ENCODE measurements at places on chromosomes 3 and 15.

DNA sequence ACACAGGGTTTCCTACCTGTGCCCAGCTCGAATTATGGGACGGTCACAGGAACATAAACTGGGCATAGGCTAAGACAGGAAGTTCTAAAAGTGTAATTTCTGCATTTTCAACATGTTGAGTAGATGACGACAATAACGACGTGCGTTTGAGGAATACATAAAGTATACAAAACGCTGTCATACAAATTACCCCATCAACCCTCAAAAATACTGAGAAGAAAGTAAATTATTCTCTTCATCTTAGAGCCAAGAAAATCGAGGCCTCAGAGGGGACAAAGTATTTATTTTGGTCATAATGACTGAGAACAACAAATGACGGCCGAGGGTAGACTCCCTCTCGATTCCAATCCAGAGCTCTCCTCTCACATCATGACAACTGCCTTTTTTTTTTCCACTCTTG, 60.8 kb downstream of the RUBCN start:
- DNase-seq: no peak

- DNase-seq: no peak
These were observed 32.5 kb downstream of the CEP152 start for GRCh38 chr15:48778331-48778730.

DNA sequence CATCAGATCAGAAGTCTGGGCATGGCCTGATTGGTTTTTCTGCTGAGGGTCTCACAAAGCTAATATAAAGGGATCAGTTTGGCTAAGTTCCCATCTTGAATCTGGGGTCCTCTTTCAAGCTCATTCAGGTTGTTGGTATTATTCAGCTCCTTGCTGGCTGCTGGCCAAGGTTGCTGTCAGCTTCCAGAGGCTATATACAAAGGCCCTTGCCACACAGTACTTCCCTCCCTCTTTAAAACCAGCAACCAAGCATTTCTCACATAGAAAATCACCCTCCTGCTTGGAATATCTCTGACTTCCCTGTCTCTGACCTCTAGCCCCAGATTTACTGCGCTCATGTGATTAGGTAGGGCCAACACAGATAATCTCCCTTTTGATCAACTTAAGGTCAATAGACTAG, 442.9 kb downstream of the ERC2 start:
- DNase-seq: no peak

- DNase-seq: peak; percentile 59
These were observed 762 bp downstream of the CTNNB1 start for GRCh38 chr3:41199866-41200668.

- DNase-seq: no peak
These were observed 67.7 kb downstream of the KLHL25 start for GRCh38 chr15:85727068-85727467.

DNA sequence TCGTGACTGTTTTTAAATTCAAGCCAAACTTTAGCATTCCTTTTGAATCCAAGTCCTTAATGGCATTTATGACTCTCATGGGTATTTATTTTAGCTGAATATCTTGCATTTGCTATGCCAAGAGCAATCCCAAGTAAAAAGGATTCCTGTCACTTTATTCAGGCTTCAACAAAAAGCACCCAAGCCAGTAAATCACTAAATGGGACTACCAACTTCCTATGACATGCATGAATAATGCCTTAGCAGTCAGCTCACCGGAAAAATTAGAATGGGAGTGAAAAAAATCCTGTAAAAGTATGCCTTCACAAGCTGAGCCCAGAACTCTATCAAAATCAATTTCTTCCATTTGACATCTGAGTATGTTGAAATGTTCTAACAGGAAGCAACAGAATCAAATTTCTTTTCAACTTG, 1297.9 kb downstream of the ROBO2 start:
- DNase-seq: no peak

- DNase-seq: no peak
These were observed 27.1 kb downstream of the HES1 start for GRCh38 chr3:194162817-194163584.

DNA sequence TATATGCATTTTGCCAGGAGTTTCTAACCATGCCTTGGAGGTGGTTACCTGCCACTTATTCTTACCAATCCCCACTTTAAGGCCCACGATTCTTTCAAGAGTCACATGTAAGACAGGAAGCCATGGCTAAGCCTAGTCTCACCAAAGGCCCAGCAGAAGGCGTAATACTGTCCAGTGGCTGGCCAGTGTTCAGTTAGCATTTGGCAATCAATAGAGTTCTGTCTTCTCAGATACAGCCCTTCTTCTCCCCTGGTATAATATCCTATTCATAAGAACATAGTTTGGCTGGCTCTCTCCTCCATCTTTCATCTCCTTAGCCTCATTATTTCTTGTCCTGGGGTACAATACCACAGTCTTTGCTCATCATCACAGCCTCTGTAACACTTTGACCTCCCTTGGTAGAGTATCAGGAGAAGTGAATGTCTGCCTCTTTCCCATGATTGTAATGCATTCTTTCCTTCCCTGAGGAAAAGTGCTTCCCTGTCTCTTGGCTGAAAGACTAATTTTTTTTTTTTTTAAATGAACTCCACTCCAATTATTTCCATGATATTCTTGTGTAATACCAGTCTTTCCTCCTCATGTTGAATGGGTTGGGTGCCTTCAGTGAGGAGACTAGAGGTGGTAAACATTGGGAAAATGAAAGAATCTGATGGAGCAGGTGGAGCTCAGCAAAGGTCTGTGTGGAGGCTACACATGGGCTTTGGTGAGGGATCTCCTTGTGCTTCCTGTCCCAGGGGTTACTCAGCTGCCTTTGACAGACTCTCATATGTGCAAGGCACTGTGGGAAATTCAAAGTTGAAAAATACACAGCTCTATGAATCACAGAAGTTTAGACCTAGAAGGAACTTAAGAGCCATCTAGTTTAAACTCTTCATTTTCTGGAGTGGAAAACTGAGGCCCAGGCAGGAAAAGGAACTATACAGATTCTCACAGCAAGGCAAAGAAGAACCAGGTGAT, 218.2 kb downstream of the P3H2 start:
- DNase-seq: no peak

- DNase-seq: peak; percentile 37
These were observed 134.6 kb downstream of the SLC25A26 start for GRCh38 chr3:66355394-66355793.

- no peak for DNase-seq
These were observed 44.7 kb downstream of the ATP11B start for GRCh38 chr3:182837855-182838454.

DNA sequence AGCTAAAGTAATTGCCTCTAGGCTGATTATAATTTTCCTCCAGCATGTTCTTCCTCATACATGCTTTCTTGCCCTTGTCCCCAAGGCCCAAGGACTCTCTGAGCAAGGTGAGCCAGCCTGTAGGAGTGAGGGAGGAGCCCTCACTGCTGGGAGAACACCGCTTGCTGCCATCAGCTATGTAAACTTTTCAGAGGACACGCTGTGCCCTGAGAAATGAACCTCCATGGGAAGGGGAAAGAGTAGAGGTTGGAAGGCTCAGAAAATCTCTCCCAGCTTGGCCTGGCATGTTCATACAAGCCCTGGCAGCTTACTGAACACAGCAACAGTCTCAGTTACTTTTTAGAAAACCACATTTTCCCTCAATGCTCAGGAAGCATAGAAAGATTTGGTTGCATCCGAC, 103.0 kb upstream of the SLC24A5 start:
- no peak for DNase-seq

GRCh38 chr3:40166997-40167396, 142.5 kb upstream of the EIF1B start:
- DNase-seq: no peak

- no peak for DNase-seq
These were observed 84.5 kb downstream of the CACNA2D3 start for GRCh38 chr3:54206874-54207273.

DNA sequence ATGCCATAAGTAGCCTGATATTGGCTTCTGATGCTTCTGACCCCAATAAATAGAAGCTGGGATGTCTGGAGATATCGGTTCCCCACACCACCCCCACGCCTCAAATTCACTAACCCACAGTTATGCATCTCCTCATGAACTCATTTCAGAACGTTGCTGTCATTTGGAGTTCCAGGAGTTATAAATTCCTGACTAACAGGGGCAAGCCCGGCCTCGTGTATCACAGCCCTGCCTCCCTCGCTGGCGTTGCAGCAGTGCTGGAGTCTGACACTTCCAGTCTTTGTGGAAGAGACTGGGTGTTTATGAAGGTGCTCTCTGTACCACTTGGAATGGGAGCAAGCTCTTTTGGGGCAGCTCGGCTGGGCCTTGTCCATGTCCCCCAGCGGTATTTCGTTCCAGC, 101.0 kb downstream of the ANP32A start:
- no peak for DNase-seq

DNA sequence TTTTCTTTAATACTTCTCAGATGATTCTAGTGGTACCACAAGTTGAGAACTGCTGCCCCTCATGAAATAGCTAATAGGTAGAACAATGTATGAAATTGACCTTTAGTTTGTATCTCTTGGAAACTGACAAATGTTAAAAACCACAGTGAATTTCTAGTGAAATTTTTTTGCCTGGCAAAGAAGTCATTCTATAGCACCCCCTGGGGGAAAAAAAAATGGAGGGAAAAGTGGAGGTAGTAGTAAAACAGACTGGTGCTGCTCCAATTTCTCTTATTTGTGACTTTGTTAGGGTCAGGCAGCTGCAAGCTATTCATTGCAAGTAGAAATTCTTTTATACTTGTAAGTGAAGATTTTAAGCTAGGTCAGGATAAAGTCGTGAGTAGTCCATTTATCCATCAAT, 605.0 kb downstream of the NLGN1 start:
- DNase-seq: no peak

DNA sequence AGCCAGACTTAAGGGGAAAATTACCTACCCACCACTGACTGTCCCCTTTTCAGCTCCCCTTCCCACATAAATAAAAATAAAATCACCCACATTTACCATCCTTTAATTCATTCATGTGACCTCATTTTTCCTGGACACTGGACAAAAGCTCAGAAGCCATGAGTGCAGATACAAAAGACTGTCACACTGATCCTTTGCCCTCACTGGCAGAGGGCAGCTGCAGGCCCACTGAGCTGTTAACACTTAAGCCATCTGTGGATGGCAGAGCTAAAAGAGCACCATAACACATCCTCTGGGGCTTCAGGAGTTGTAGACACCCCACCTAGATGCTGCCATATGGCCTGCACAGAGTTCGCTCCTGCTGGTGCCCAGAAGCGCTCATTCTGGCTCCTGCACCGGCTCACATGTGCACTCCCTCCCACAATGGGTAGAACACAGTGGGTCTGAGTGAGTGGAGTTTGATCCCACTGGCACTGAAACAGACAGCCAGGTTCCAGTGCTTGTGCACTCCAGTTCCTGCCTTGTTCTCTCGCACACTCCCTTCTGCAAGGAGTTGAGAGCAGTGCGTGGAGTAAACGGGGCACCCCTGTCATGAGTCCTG, 38.8 kb downstream of the EDC3 start:
- DNase-seq: no peak

DNA sequence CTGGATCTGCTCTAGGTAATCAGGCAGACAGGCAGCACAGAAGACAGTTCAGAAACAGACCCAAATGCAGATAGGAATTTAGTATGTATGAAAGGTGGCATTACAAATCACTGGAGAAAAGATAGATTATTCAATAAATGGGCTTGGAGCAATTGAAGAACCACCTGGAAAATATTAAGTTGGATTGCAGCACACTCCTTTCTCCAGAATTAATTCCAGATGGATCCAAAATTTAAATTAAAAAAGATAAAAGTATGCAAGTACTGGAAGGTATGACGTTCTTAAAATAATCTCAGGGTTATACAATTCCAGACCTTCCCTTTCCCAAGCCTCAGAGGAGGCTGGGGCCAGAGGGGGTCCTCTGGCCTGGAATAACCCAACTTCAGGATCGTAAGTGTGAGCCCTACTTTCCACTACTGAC, 32.5 kb downstream of the HRH1 start:
- DNase-seq: no peak

GRCh38 chr3:153023896-153024295, 138.1 kb upstream of the RAP2B start:
- no peak for DNase-seq

DNA sequence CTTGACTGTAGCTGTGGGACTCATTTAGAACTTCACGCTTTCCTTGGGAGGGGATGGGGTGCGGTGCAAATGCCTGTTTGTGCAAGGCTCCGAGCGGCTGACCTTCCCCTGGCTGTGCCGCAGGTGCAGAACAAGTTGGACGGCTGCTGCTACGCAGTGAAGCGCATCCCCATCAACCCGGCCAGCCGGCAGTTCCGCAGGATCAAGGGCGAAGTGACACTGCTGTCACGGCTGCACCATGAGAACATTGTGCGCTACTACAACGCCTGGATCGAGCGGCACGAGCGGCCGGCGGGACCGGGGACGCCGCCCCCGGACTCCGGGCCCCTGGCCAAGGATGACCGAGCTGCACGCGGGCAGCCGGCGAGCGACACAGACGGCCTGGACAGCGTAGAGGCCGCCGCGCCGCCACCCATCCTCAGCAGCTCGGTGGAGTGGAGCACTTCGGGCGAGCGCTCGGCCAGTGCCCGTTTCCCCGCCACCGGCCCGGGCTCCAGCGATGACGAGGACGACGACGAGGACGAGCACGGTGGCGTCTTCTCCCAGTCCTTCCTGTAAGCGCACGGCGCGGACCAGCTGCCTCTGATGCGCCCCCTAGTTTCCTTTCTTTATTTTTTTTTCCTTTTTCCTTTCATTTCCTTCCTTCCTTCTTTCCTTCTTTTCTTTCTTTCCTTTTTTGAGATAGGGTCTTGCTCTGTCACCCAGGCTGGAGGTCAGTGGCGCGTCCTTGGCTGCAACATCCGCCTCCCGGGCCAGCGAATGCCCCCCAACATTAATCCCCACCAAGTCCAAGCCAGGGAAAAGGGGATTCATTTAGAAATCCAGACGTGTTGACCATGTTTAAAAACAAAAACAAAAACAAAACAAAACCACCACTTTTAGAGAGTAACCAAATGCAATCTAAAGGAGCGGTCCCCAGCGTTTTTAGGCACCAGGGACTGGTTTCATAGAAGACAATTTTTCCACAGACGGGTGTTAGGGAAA, 42.7 kb downstream of the EIF2AK4 start:
- DNase-seq: no peak

DNA sequence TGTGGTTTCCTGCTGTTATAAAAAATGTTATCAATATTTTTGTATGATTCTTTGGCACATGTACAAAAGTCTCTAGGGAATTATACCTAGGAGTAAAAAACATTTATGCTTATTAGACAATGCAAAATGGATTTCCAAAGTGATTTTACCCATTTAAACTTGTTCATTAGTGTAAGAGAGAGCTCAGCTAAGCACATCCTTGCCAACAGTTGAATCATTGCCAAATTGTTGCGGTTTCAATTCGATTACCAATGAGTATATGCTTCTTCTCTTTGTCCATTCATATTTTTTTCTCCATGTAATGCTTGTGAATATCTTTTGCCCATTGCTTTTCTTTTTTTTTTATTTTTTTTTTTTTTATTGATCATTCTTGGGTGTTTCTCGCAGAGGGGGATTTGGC, 17.2 kb downstream of the CASR start:
- no peak for DNase-seq

- no peak for DNase-seq
These were observed 1.2 kb downstream of the CLSTN2 start for GRCh38 chr3:139935866-139936817.

Measured in activated naive CD4-positive, alpha-beta T cell treated with anti-CD3 and anti-CD28 coated beads, Interleukin-2, amount 10 ng/mL, durations not matched to agents 7 days and 5 days (primary cell).